ENCODE measurements at places on chromosomes 3 and 15. TPM values are rescaled to one million over a fixed set of nuclear protein-coding genes. Genes with fewer than 3 reads are reported as not detected.

- no peak overlapping the region for H3K4me3 ChIP-seq
- no peaks in the 10 kb centered on the region for H3K27me3 ChIP-seq
- peaks cover 2% of the 10 kb centered on the region for H3K4me1 ChIP-seq
These were observed 1.2 kb upstream of the EDEM1 start for GRCh38 chr3:5186089-5186857.

DNA sequence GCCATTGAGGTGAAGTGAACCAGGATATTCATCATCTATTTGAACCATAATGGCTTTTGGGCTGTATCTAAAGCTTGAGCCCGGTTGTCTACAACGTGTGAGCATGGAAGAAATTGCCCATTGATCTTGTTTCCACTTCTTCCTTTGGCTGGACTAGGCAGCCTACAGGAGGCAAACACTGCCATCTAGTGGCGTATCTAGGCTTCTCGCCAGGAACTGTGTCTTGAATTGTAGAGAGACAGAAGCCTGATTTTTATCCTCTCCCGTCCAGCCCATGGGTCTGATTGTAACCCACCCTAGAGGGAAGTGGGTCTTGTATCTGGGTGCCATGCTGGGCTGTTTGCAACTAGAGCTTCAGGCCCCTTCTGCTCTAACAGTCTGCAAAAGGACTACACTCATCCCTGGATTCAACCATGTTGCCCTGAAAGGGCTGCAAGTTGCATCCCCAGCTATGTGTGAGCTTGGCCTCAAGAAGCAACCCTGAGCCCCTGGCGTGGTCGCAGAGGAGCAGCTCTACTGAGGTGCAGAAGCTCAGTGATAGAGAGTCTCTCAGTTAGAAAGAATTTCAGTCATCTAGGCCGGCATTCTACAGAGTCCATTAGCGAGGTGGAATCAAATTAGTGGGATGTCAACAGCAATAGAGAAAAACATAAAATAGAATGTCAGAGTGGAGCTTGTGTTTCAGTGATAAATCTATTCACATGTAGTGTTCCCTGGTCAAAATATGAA is 170.2 kb upstream of the UMPS start:
- peaks cover 8% of the 10 kb centered on the region for H3K27me3 ChIP-seq
- no peak overlapping the region for H3K4me3 ChIP-seq
- peak; percentile 83 for DNase-seq
- H3K4me1 ChIP-seq = peaks cover 14% of the 10 kb centered on the region

GRCh38 chr3:179149406-179149867 is 1.3 kb downstream of the PIK3CA start:
- no peaks in the 10 kb centered on the region for H3K36me3 ChIP-seq
- H3K4me1 ChIP-seq = no peaks in the 10 kb centered on the region
- no peaks in the 10 kb centered on the region for H3K27me3 ChIP-seq

The ALDH1L1 gene
- total RNA-seq = not detected

GRCh38 chr3:14691239-14691638 is 16.3 kb downstream of the C3orf20 start:
- DNase-seq = no peak
- no peaks in the 10 kb centered on the region for H3K4me1 ChIP-seq
- no peak overlapping the region for H3K27ac ChIP-seq
- H3K4me3 ChIP-seq = no peak overlapping the region
- H3K36me3 ChIP-seq = no peaks in the 10 kb centered on the region

The GAP43 gene
- 0.36 TPM for total RNA-seq

DNA sequence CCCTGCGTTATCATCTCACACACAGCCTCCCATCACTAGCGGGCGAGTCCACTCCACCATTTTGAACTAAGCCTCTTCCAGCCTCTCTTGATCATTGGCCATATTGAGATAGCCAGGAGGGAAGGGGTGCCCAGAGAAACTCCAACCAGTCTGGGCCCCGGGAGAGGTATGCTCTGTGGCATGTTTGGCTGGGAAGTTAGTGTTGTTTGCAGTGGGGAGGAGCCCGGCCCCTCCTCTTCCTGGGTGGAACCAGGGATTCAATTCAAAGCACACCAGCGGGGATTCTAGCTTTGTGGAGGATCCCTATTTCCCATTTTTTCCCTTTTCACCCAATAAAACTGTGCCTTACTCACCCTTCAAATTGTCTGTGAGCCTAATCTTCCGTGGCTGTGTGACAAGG is 71.8 kb downstream of the GBE1 start:
- H3K4me3 ChIP-seq = no peak overlapping the region
- DNase-seq = no peak
- H3K4me1 ChIP-seq = peaks cover 2% of the 10 kb centered on the region
- H3K27me3 ChIP-seq = no peaks in the 10 kb centered on the region
- no peaks in the 10 kb centered on the region for H3K36me3 ChIP-seq

- H3K27ac ChIP-seq = no peak overlapping the region
- no peaks in the 10 kb centered on the region for H3K4me1 ChIP-seq
- no peak for DNase-seq
- peaks cover 2% of the 10 kb centered on the region for H3K27me3 ChIP-seq
- no peak overlapping the region for H3K4me3 ChIP-seq
These were observed 318.9 kb upstream of the CHRM5 start for GRCh38 chr15:33649217-33649933.

The MORC1 gene
- total RNA-seq = not detected

The PRR20G gene
- not detected for total RNA-seq

The SLC6A1 gene
- total RNA-seq = not detected

- peaks cover 25% of the 10 kb centered on the region for H3K27me3 ChIP-seq
- H3K4me1 ChIP-seq = no peaks in the 10 kb centered on the region
- DNase-seq = no peak
- no peaks in the 10 kb centered on the region for H3K36me3 ChIP-seq
- no peak overlapping the region for H3K4me3 ChIP-seq
- H3K27ac ChIP-seq = no peak overlapping the region
These were observed 95.3 kb upstream of the HES1 start for GRCh38 chr3:194040516-194041273.

The TICRR gene
- 3.0 TPM for total RNA-seq
